ENCODE measurements at places on chromosomes 2 and 18.
A peak's percentile ranks its signal among the peaks of the same experiment; 100 is the strongest.

DNA sequence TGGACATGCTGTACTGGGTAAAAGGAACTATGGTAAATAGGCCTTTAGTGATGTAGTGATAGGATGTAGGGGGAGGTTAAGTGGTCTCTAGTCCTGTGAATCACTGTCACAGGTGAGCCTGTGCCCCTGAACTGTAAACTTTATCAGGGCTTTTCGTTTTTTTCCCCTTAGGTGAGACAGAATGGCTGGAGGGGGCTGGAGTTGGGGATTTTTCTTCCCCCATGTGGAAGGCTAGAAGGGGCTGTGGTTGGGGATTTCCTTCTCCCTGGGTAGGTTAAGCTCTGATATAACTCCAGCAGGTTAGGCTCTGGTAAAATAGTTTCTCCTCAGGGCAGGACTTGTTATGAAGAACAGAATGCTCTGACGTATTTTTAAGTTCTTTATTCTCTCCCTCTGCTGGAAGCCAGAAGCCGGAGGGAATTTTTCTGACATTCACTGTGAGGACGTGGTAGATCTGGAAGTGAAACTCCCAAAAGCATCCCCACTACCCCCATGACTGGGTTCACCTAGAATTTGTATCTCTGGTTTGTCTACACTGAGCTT is 28.5 kb downstream of the PIKFYVE start:
- ATAC-seq: no peak

DNA sequence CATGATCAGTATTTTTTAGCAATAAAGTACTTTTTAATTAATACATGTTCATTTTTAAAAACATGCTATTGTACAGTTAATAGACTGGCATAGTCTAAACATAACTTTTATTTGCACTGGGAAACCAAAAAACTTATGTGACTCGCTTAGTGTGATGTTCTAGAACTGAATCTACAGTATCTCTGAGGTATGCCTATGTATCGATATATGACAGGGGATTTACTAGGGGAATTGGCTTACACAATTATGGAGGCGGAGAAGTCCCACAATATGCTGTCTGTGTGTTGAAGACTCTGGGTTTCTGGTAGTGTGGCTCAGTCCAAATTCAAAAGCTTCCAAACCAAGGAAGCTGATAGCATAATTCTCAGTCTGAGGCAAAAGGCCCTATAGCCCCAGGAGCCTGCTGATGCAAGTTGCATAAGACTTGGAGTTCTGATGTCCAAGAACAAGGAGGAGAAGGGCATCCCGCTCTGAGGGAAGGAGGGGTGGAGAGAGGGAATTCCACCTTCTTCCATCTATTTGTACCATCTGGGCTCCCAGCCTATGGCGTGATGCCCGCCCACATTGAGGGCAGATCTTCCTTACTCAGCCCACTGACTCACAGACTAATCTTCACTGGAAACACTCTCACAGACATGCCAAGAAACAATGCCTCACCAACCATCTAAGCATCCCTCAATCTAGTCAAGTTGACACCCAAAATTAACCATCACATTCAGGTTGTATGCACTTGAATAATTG is 27.5 kb downstream of the ZNF638 start:
- ATAC-seq: no peak

- ATAC-seq: no peak
Measured at GRCh38 chr2:216761809-216762208, 66.5 kb upstream of the IGFBP5 start.

GRCh38 chr2:231928481-231928880 is 2.3 kb upstream of the NPPC start:
- no peak for ATAC-seq

DNA sequence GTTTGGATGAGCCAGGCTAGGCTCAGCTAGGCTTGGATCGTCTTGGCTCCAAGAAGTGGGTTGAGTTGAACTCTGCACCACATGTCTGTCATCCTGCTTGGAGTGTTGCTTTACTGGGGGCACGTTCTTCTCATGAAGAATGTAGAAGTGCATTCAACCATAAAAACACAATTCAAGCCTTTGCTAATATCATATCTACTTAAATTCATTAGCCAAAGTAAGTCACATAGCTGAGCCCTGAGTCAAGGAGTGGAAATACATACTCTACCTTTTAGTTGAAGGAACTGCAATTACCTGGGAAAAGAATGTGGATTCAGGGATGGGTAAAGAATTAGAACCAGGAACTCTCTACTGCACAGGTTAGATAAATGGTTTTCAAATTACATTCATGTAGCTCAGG is 360.4 kb upstream of the KCNH7 start:
- no peak for ATAC-seq

DNA sequence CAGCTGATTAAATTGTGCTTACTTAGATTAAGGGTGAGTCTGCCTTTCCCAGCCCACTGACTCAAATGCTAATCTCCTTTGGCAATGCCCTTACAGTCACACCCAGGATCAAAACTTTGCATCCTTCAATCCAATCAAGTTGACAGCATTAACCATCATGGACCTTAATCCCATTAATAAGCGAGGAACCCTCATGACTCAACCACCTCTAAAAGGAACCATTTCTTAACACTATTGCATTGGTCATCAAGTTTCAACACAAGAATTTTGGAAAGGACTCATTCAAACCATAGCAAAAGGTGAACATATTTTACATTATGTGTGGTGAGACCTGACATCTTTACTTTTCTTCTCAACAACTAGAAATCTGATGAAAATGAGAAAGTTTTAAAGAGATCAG is 187.0 kb downstream of the OSR1 start:
- ATAC-seq: no peak

GRCh38 chr2:105294046-105294445 is 35.5 kb downstream of the TGFBRAP1 start:
- no peak for ATAC-seq

- peak; percentile 19 for ATAC-seq
Measured at GRCh38 chr2:233075141-233075965, 15.2 kb downstream of the INPP5D start.

GRCh38 chr2:58501371-58502160 is 260.4 kb upstream of the FANCL start:
- ATAC-seq: no peak

- ATAC-seq: no peak
Measured at GRCh38 chr2:100136310-100136709, 6.1 kb downstream of the AFF3 start.

DNA sequence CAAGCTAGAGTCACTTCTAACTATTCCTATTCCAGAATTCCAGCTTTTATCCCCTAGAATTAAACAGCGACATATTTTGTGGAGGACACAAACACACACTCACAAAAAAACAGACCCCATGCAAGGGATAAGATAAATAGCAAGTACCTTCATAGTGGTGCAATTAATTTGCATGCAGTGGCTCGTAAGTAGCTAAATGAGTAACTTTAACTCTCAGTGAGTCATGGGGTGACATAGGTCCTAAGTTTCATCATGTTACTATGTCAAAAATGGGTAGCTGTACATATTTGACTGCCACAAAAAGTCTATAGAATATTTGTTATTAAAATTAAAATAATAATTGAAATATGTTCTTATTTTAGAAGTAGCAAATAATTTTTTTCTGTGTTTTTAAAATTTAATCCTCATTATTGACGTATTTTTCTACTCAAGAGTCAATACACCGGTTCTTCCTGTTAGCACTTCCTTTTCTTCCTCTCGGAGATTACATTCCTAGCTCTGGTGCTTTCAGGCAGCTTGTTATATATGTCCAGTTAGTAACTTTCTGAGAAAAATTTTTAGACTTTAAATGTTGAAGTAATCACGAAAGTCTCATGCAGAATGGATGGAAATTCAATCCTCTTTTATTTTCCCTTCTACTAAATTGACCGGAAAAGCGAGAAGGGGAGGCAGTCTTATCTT is 247.0 kb downstream of the KCNH7 start:
- ATAC-seq: no peak

- ATAC-seq: no peak
Measured at GRCh38 chr2:100870652-100871531, 51.0 kb downstream of the NPAS2 start.

Data from gastroesophageal sphincter (tissue), 4 donors.